Osteocyte (in vitro differentiated cells): ENCODE measurements at places on chromosomes 7 and 10. TPM values are rescaled to one million over a fixed set of nuclear protein-coding genes. Genes with fewer than 3 reads are reported as not detected.

The GDF2 gene
- not detected in 2 replicates for total RNA-seq

The ADRA2A gene
- total RNA-seq = not detected in 2 replicates

The FAM241B gene
- 3.4 TPM in 2 replicates for total RNA-seq

The INMT gene
- 1.5 and 2.0 TPM in 2 replicates for total RNA-seq

GRCh38 chr10:131831561-131831960 lies 69.2 kb upstream of the PPP2R2D start:
- no peak for DNase-seq

DNA sequence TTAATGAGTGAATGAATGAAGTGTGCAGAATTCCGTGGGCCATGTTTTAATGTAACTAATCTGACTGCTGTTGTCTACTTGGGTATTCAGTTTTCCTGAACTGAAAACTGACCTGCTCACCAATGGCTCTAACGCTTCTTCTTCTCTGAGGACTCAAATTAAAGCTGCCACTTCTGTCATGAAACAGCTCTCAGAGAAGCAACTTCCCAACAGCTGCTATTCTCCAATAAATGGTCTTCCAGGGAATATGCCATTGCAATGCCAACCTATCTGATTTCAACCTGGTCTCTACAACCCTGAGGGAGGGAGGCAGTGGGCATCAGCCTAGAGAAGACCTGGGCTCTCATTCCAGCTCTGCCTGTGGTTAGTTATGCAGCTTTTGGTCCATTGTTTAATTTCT lies 69.4 kb downstream of the FRMD4A start:
- no peak for DNase-seq

- DNase-seq = no peak
These were observed 122.3 kb downstream of the SVIL start for GRCh38 chr10:29512425-29512974.

DNA sequence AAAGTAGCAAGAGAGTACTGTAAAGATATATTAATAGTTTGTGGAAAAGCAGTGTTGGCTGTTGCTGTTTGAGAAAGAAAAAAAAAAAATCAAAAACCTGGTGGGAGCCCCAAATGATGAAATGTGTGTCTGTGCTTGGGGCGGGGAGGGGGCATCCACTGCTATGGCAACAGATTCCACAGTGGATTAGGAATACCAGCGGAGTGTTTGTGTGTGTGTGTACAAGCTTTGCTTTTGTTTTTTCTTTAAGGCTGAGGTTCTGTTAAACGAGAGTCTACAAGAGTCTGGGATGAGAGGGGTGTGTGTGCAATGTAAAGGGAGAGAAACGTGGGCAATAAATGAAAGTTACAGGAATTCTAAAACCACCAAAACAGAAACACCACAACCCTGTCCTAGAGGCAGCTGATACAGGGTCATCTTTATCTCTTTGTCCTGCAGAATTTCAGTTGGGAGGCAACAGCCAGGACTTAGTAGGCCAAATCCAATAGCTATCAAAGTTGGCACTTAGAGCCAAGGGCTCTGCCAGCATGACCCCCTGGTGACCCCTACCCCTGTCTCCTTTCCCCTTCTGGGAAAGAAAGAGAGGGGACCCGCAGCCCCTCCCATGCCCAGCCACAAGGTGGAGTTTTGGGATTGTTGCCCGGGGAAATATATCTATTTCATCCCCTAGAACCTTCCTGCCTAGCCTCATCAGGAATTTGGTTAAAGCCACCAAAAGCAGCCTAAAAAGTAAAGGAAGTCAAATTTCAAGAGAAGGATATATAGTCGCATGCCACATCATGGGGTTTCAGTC lies 85.4 kb downstream of the OSBPL3 start:
- DNase-seq = no peak

- no peak for DNase-seq
These were observed 72.1 kb downstream of the GRK5 start for GRCh38 chr10:119279441-119279840.

DNA sequence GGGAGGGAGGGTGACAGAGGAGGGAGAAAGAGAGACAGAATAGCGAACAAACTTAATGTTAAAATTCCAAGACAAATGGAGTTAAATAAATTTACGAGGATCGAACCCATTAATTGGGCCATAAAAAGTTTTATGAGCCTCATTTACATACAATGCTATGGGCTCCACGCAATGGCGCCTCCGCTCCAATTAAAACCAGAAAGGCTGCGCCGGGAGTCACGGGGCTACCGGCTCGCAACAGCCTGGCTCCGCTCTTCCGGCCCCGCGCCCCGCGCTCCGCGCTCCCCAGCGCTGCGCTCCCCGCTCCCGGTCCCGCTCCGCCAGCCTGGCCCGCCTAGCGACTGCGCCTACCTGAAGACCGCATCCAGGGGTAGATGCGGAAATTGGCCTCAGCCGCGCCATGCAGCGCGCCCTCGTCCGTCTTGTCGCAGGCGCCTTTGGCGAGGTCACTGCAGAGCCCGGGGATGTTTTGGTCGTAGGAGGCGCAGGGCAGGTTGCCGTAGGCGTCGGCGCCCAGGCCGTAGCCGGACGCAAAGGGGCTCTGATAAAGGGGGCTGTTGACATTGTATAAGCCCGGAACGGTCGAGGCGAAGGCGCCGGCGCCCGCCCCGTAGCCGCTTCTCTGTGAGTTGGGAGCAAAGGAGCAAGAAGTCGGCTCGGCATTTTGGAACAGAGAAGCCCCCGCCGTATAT lies 513 bp downstream of the HOXA7 start:
- DNase-seq = no peak

DNA sequence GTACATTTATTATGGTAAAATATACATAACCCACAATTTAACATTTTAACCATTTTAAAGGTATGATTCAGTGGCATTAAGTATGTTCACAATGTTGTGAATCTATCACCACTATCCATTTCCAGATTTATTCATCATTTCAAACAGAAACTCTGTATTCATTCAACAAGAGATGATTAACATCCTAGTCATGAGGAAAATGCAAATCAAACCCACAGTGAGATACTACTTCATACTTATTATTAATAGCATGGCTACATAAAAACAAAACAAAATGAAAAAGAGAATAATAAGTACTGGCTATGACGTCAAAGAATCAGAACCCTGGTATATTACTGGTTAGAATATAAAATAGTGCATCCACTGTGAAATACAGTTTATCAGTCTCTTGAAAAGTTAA lies 386.6 kb upstream of the POM121L12 start:
- no peak for DNase-seq

DNA sequence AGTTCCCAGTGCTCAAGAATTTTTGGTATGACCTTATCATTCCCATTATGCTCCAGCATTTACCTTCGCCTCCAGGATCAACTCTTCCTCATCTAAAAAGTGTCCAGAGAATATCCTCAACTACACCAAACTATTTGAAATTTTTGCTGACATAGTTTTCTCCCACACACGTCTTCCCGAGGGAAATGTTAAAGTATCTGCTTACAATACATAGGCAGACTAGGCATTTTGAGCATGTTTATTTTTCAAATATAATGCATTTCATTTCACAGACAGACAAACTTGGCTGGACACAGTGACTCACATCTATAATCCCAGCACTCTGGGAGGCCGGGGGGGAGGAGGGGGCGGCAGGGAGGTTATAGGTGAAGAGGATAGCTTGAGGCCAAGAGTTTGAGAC lies 177.1 kb upstream of the TRIM24 start:
- peak; percentile 53 for DNase-seq

DNA sequence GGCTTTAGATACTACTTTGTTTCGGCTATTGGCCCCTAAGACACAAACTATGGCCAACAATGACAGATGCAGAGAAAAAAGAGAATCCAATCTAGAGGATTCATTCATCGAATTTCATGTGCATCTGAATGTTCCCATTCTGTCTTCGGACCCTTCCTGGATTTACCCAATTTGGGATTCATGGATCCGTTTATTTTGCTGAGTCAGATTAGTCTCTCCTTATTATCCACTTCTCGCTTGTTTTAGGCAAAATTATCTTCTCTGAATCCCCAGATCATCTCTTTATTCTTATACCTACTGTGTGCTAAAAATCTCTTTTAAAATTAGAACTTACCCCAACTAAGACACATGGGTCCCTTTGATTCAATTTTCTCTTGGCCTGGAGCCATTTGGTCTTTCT lies 6.5 kb downstream of the TRPV6 start:
- DNase-seq = no peak

DNA sequence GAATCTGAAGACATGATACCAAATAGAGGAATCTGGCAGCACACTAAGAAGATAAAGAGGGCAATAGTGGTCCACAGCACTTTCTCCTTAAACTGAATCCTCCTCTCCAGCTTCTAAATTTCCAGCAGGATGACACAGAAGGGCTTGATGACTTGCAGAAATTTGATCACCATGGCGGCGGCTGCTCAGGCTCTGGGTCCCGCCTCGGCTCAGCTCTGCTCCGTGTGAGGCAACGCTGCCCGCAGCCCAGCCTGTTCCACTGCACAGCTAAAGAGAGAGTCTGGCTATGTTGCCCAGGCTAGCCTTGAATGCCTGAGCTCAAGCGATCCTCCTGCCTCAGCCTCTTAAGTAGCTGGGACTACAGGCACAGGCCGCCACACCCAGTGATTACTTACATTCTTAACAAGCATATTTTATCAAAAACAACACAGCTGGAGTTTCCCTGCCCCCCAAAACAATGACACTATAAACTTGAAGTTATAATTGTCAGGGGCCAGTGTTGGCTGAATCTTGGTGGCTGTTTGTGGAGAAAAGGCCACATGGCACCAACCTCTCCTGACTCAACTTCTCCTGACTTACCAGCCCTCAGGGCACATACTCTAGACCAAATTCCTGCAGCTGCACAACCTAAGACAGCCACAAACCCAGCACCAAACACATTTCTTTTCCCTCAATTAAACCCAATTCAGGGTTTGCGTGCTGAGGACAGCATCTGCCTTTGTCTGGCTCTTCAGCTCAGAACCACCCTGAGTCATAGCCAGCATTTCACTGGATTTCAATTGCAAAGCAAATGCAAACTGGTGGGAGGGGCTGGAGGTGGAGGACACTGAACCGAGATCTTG lies 11.6 kb upstream of the TNPO3 start:
- peak; percentile 65 for DNase-seq

- no peak for DNase-seq
These were observed 626.2 kb downstream of the SUGCT start for GRCh38 chr7:40760987-40761386.

DNA sequence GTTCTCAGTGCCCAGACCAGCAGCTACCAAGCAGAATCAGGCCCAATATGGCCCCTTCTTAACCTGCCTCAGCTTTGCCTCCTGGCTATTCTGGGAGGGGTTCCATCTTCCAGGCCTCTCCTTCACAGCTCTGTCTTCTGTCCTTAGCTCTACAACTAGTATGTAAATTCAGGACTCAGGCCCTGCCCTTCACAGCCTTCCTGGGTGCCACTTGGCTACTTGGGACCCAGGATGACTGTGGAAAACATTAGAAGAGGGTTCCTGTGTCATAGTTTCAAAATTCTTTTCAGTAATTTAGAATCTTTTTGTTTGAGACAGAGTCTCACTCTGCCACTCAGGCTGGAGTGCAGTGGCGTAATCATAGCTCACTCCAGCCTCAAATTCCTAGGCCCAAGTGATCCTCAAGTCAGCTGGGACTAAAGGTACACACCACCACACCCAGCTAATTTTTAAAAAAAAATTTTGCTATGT lies 33.2 kb upstream of the PAPSS2 start:
- DNase-seq = no peak

DNA sequence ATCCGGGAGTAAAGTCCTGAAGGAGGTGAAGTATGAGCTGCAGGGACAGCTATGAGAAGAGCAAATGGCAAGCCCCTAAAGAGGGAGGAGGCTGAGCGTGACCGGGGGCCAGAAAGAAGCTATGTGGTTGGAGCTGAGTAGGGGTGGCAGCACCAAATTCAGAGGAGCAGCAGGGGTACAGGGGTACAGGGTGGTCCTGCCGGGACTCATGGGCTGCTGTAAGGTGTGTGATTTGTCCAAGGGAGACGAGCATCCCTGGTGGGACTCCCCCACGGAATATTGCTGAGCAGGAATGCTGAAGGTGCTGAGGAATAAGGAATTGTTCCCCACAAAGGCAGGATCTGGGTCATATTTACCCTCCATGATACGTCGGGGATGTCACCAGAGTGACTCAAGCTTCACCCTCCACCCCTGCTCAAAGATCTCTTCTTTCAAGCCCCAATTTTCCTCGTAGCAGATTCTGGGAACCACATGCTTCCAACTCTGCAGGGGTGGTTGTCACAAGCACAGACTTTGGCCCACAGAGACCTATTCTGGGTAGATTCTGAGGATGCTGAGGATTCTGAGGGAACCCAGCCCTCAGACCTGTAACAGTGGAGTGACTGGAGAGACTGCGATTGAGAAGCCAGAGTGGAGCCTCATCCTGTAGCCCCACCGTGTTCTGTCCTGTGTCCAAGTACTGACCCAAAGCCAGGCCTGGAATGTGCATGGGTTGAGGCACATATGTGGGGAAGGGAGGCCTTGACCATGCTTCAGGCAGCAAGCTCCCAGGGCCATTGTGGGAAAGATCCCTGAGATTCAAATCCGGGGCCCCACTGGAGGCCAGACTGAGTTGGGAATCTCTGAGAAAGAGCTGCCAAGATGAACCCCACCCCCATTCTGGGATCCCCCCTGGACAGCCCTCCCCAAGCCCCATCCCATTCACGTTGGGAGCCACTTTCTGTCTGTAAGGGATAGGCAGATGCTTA lies 4.2 kb downstream of the SFTPD start:
- peak; percentile 73 for DNase-seq

DNA sequence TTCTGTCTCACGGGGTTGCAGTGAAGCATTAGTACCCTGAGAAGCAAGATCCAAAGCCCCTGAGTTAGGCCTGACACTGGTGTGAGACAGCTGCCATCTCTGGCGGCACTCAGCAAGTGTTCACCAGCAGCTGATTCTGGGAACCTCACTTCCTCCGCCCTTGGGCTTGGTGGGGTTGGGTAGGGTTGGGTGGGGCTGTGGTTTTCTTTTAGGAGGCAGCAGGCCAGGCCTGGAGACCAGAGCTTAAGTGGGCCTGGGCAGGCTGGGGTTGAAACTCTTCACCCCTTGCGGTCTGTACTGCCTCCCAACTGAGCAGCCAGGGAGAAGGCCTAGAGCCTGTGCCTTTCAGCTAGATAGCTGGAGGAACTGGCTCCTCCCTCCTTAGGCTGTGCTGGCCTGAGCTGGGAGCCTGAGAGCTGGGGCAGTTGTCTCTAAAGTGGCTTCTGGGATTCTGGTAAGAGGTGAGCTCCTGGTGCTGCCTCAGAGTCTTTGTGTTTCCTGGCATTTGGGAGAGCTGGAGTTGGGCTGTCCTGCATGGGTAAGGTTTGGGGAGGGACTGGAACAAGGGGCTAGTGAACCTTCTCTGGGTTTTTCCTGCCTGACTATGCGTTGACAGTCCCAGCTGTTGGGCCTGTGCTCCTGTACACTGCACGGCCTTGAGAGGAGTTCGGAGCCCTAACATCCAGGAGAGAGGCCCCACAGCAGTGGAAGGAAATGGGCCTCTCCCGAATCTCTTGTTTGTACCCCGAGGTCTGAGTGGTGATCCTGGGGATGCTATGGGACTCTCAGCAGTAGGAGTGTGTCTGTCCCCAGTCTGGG lies 5.1 kb downstream of the TSPAN14 start:
- peak; percentile 86 for DNase-seq

GRCh38 chr10:35328404-35329037 lies 7.8 kb upstream of the CCNY start:
- DNase-seq = no peak

GRCh38 chr10:103244666-103245271 lies 918 bp upstream of the RPEL1 start:
- DNase-seq = peak; percentile 88

The VDAC2 gene
- 130 TPM in 2 replicates for total RNA-seq

GRCh38 chr10:12869427-12869826 lies 132.1 kb downstream of the CCDC3 start:
- DNase-seq = no peak

The COPG2 gene
- 31.2 and 33.4 TPM in 2 replicates for total RNA-seq

- no peak for DNase-seq
These were observed 126.8 kb downstream of the SKIDA1 start for GRCh38 chr10:21398563-21399231.
